ENCODE measurements at places on chromosomes 4 and X. TPM values are rescaled to one million over a fixed set of nuclear protein-coding genes. Genes with fewer than 3 reads are reported as not detected.

Gene PRSS12
- 0.57 TPM for total RNA-seq

Gene TECRL
- total RNA-seq = not detected

Gene SH3RF1
- total RNA-seq = 22.7 TPM

Gene ERAS
- not detected for total RNA-seq

Gene SPP1
- 163 TPM for total RNA-seq

Gene CXCL3
- total RNA-seq = not detected

Gene BTC
- total RNA-seq = 0.57 TPM

Gene EXOC1L
- total RNA-seq = not detected

Gene SLC6A14
- not detected for total RNA-seq

Gene PFKFB1
- total RNA-seq = 16.3 TPM

Gene ASMTL
- 13.4 TPM for total RNA-seq

Gene H2BW2
- not detected for total RNA-seq

Gene RBPJ
- 214 TPM for total RNA-seq

Gene RPS6KA6
- total RNA-seq = 0.57 TPM

Gene GRIA2
- total RNA-seq = not detected

Gene MGAT4D
- total RNA-seq = not detected

Gene P2RY4
- total RNA-seq = 0.75 TPM

Gene C1QTNF7
- total RNA-seq = 18.9 TPM

Gene GALNTL6
- total RNA-seq = not detected

Gene SH3BP2
- total RNA-seq = 45.4 TPM

Gene PGRMC1
- 400 TPM for total RNA-seq

Gene ARMCX4
- total RNA-seq = 19.8 TPM

Gene SCD5
- total RNA-seq = 9.2 TPM

Gene MGARP
- total RNA-seq = 0.65 TPM

Gene PNMA6A
- 0.57 TPM for total RNA-seq

Data from subcutaneous adipose tissue (tissue), 4 donors.